Left renal pelvis (tissue), 4 donors: ENCODE measurements at places on chromosomes 12 and 14. TPM values are rescaled to one million over a fixed set of nuclear protein-coding genes. Genes with fewer than 3 reads are reported as not detected.

The ARMH4 gene
- 45.4 TPM for polyA plus RNA-seq

The LRTM2 gene
- polyA plus RNA-seq, result 0.22 TPM

The TAS2R20 gene
- 1.2 TPM for polyA plus RNA-seq

The COPZ1 gene
- polyA plus RNA-seq, result 229 TPM

DNA sequence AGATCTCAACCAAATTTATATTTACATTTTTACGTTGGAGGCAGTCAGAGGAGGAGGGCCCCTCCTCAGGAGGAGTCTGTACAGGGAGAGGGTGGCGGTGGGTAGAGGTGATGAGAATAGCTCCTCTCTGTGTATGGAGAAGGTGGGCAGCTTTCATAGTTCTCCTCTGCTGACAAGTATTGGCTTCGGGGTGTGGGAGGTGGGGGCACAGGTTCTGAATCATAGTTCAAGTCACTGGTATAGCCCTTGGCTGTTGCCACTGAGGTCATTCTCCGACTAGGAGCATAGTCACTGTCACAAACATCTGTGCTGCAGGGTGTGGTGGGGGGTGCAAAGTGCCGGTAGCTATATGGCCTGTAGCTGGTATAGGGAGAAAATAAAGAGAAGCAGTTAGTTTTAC, 50.3 kb downstream of the BCL2L14 start:
- no peak for DNase-seq

- no peak for DNase-seq
Observed at GRCh38 chr12:7295529-7295928, 8.3 kb upstream of the ACSM4 start.

- no peak for DNase-seq
Observed at GRCh38 chr12:79687711-79688260, 3.0 kb downstream of the PAWR start.

DNA sequence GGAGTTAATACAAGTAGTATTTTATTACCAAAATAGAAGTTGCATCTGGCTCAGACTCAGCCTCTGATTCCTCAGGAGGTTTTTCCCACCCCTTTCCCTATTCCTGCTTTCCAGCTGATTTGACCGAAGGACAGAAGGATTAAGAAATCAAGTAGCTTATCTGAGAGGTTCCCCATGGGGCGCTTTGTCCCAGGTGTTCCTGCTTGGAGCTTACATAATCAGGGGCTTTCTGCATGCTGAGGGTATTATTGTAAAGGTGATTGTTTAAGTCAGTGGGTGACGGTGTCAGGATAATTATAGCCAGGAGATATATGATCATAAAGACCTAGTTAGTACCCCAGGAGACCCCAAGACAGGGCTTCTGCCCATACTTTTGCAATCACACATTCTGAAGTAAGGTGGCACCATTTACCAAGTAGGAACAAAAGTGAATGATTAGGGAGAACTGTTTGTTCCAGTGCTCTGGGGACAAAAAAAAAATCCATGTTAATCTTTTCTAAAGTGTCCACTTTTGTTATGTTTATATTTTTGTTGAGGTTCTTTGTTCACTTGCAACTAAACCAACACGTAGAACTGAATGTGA, 921.3 kb downstream of the NRXN3 start:
- DNase-seq, result no peak

- no peak for DNase-seq
Observed at GRCh38 chr12:107134558-107134957, 41.2 kb upstream of the CRY1 start.

DNA sequence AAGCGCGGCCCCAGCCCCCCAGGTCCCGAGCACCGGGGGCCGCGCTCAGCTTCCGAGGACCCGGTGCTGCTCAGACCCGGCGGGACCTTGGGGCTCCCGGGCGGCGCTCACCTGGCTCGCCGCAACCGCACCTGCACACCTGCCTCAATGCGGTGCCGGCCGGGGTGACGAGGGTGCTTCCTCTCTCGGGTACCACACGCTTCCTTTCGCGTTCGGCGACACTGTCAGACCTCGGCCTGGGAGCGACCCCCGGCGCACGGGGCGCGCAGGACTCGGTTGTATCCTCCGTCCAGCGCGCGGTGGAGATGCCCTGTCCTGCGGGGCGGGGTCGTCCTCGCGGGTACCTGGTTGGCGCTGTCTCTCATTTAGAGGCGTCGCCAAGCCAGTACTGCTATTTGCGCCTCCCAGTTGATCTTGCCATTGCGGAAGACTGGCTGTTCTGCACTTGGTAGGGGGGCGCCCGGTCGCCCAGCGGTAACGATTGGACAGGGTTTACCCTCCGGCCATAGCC, 718 bp downstream of the PACS2 start:
- no peak for DNase-seq

DNA sequence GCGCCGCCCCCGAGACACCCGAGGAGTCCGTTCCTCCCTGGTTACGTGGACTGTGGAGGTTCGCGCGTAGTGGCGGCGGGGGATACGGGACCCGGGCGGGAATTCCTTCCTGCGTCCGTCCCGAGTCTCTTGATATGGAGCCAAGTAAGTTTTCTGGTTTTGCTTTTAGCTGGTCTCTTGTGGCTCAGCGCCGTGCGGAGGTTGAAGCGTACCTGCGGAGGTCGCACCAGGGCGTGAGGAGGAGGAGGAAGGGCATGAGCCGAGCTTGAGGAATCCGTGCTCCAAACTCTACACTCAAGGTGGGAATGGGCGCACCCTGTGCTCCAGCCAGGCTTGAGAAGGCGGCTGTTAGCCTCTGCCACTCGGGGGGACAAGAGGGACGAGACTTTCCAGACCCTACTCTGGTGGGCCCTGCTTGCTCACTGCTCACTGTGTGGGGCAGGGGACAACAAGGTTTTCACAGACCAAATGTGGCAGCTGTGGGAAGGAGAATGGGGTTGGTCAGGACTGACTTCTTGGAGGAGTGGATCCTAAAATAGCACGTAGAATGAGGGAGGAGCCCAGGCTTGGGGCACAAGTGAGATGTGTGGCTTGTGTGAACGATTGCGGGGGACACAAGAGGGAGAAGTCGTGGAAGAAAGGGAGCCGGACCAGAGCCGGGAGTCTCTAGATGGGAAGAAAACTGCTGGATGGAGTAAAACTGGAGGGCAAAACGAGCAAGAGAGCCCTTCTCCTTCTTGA, 577 bp downstream of the ATG101 start:
- DNase-seq, result no peak

GRCh38 chr14:55241673-55242072, 29.5 kb upstream of the FBXO34 start:
- no peak for DNase-seq

DNA sequence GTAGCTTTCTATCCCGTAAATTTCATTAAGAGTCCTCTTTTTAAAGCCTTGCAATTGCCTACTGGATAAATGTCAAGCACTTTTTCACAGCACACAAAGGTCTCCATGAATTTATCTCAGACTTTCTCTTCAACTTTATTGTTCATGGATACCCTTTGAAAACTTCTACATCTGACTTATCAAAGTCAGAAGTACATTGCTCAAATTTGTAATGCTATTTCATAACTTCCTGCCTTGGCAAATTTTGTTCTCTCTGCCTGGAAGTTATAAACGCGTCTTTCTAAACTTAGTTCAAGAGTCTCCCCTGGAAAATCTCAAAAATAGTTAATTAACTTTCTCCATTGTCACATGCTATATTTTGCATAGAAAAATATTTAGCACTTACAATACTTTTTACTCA, 55.9 kb upstream of the RERGL start:
- DNase-seq, result no peak
